RPMI8226 (cell line): ENCODE measurements at places on chromosomes 4 and X.

DNA sequence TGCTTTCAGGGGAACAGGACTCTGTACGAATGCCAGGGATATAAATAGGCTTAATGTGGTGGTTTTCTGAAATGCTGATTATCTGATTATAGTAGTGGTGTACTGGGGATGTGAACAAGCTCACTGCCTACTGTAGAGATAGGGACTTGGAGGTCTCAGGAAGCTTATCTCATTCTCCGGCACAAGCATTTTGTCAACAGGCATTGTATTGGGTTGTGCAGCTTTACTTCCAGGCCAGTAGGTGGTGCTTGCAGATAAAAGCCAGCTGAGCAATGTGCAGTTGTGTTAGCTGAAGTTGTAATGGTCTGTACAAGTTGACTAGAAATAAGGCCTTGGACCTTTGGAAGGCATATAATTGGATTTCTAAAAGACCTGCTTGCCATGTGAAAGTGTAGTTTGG, 49.5 kb upstream of the TMLHE start:
- DNase-seq, result no peak

- no peak for DNase-seq
Observed at GRCh38 chr4:8472689-8473197, 32.2 kb downstream of the TRMT44 start.

DNA sequence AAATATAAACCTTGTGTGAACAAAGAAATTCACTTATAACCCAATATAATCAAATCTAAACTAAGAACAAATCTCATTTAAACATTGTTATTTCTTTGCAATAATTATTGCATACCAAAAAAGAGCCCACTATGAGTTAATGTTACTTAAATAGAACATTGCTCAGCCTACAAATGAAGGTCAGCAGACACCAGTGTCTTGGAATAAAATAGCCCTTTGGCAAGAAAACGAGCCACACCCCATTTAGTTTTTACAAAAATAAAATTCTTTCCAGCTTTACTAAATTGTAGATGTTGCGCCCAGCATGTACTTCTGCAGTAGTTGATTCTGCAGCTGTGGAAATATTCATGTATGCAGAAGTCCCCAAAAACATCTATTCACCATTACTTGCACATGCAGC, 12.2 kb downstream of the PLS3 start:
- DNase-seq, result no peak

DNA sequence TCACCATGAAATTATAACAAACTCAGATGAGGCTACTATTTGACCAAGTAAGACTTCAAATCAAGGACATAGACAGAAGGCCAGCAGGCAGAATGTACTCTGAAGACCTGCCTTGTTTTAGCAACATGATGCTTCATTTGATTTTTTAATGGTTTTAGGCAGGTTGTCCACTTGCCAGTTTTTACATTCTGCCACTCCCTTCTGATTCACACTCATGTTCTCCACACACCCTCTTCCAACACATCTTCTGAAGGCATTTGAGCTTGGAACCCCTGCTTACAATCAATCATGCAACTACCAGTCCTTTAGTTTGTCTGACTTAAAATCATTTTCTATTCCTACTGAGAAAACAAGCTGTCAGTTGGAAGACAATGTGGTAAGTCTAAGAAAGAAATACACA, 114.9 kb upstream of the SMIM31 start:
- no peak for DNase-seq

DNA sequence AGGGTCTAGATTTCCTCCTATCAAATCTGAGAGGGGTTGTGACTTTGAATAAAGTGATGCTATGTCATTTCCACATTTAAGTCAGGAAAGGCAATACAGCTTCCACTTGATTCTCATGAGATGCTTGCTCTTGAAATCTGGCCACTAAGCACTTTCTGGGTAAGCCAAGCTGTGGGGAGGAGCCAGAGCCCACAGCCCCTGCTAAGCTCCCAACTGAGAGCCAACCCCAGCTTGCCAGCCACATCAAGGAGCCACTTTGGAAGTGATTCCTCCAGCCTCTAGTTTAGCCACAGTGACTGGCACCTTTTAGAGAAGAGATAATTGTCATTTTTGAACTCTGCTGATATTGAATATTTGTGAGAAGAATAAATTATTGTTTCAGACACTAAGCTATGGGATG, 1441.5 kb upstream of the IGFBP7 start:
- DNase-seq, result no peak

DNA sequence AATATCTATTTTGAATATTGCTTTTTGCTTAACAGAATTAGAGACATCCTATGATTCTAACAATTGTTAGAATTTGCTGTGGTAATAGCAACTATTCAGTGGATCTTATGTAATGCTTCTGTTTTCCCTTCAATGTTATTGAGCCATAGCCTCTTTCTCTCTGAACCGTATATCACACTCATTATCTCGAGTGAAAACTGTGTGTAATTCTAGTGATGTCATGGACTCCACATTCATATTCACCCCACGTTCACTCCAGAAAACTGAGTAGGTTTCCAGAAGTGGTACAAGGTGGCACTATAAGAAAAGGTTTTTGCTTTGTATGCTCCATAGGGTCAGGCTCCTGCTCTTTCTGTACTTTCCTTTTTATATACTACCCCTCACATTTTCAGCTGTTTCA, 534.3 kb upstream of the PABPC4L start:
- DNase-seq, result no peak

GRCh38 chr4:89222170-89222569, 85.4 kb downstream of the GPRIN3 start:
- DNase-seq, result no peak

DNA sequence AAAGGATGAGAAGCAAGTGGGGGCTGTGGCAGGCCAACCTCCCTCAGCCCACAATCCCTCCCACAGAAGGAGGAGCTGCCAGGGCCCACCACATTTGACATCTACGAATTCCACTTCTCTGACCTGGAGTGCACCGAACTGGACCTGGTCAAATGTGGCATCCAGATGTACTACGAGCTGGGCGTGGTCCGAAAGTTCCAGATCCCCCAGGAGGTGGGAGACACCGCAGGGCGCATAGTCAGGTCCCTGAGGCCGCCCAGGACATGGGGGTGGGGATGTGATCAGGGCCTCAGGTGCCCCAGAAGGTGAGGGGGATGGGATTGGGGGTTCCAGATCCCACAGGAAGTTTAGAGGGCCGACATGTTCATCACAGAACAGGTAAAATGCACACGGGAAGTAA, 13.7 kb downstream of the ATP5ME start:
- DNase-seq, result no peak

- DNase-seq, result peak; percentile 23
Observed at GRCh38 chrX:103157496-103158316, 57.2 kb upstream of the BEX4 start.

DNA sequence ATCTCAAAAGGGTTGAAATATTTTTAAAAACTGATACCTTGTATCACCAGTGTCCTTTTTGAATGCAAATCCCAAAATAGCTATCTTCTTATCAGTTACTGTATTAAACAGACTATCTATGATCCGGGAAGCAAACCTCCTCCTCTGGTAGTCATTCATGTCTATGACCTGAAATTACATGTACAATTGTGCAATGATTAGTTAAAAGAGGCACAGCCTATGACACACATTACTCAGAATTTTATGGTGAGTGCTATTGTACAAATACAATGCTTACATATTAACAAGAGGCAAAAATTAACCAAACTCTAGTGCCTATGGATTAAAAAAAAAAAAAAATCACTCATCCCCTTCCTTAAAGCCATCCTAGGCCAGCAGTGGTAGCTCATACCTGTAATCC, 21.7 kb downstream of the UGDH start:
- no peak for DNase-seq
